ENCODE measurements at places on chromosomes 2 and 18. TPM values are rescaled to one million over a fixed set of nuclear protein-coding genes. Genes with fewer than 3 reads are reported as not detected.

CXCR1 gene
- not detected for total RNA-seq

- no peak for DNase-seq
Measured at GRCh38 chr2:54975598-54976492, 74.4 kb downstream of the RTN4 start.

DNA sequence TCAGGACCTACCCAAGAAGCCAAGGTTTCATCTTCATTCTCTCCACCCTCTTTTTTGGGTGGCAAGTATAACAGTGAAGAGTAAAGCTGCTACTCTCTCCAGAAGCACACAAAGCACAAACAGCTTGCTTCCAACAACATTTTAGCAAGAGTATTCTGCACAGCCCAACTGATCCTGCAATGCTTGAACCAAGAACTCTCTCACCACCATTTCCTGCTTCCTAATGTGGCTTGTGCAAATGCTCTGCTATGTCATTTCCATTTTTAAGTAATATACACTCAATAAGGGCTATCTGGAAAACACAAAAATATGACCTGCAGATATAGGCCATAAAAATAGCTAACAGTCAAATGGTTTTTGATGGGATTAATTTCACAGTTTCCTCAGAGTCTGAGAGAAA lies 24.1 kb upstream of the IHH start:
- no peak for DNase-seq

DNA sequence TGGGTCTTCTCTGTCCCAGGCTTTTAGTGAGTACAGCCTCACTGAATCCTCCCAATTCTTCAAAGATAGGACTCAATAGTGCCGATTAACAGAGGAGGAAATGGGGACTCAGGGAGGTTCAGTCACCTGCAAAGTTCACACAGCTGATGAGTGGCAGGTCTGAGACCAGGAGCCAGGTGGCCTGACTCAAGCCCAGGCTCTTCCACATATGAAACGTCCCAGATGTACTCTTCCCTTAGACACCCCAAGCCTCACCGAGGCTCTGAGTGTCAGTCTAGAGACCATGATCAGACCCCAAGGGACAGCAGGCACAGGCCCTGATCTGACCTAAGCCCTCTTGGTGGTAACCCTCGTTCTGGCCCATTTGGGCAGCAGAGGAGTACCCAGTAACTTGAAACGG lies 115.2 kb downstream of the INHBB start:
- no peak for DNase-seq

All from endodermal cell (in vitro differentiated cells).